ENCODE measurements at places on chromosomes 16 and 17.

GRCh38 chr17:18877104-18877645, 19.2 kb downstream of the PRPSAP2 start:
- DNase-seq = no peak

- DNase-seq = no peak
Observed at GRCh38 chr17:73532421-73532901, 111.8 kb downstream of the SDK2 start.

- no peak for DNase-seq
Observed at GRCh38 chr17:46958041-46958591, 20.9 kb downstream of the RPRML start.

DNA sequence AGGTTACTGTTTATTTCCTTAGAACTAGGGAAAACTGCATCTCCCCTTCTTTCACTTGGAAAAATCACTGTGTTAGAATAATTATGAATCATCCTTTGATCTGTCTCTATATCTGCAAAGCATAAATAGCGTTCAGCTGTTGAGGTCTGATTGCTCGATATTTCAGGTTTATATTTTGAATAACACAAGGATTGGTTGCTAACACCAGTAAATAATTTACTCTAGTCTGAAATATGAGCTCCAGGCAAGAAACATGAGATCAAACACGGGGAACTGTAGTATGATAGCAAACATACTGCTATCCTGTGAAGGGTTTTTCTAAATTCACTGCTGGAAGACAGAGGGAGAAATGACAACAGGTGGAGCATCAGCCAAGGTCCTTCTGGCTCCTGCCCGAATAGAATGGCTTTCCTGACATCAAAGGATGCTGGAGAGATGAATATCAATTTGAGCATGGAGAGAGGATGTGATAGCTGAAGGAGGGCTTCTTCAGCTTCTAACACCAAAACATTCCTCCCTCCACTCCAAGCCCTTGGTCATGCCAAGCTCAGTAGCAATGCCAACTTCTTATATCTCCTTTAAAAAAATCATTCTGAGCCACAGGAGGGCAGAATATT, 450.3 kb downstream of the SHISA9 start:
- DNase-seq = no peak

DNA sequence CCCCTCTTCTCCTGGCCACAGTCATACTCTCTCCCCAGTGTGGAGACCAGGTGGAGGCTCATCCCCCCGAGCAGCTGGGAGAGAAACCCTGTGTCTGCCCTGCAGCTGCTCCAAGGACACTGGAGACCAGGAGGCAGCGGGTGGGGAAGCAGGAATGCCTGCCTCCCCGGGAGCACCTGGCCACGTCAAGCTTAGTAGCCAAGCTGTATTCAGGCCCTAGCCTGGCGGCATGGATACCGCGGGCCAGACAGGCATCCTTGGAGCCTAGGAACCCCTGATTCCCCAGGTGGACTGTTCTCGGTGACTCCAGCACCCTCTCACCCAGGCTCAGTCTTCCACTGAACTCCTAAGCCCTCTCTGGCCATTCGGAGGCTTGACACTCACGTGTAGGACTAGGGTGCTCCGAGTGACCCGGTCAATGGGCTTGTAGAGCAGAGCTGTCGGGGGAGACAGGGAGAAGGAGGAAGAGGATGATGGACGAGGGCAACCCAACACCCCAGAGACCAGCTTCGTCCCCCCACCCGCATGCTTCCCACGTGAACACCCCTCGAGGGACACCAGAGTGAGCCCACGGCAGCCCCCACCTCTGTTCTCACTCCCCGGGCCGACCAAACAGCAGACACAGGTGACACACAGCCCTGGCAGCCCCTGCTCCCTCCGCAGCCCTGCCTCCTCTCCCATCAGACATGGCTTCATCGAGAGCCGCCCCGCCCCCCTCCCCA, 76.5 kb downstream of the TIMM22 start:
- no peak for DNase-seq
